ENCODE measurements at places on chromosomes 7 and 10.
A peak's percentile ranks its signal among the peaks of the same experiment; 100 is the strongest.

DNA sequence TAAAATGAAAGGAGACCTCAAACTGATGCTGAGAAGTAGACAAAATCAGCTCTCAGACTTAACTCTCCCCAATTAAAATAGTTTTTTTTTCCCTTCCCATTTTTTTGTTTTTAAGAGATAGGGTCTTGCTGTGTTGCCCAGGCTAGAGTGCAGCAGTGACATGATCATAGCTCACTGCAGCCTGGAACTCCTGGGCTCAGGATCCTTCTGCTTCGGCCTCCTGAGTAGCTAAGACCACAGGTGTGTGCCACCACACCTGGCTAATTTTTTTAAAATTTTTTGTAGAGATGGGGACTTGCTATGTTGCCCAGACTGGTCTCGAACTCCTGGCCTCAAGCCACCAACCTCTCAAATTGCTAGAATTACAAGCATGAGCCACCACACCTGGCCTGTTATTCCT lies 61.1 kb downstream of the NHLRC2 start:
- DNase-seq: no peak

GRCh38 chr7:139768249-139768824 lies 9.5 kb downstream of the HIPK2 start:
- no peak for DNase-seq

DNA sequence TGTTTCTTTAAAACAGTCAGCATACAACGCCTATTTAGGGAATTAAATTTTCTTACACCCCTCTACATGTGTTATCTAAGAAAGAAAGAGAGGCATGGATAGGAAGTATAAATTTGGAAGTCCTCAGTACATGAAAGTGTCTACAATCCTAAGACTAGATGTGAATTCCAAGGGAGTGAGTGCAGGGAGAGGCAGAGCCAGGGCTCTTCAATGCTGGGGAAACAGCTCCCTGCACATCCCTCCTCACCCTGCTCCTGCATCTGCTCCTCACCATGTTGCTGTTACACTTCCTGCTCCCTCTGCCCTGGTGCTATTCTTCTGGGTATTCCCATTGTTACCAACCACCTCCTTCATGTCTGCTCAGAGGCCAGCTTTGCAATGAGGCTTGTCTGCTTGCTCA lies 229.1 kb upstream of the AKR1E2 start:
- no peak for DNase-seq

GRCh38 chr10:50648089-50648934 lies 24.6 kb upstream of the SGMS1 start:
- no peak for DNase-seq

DNA sequence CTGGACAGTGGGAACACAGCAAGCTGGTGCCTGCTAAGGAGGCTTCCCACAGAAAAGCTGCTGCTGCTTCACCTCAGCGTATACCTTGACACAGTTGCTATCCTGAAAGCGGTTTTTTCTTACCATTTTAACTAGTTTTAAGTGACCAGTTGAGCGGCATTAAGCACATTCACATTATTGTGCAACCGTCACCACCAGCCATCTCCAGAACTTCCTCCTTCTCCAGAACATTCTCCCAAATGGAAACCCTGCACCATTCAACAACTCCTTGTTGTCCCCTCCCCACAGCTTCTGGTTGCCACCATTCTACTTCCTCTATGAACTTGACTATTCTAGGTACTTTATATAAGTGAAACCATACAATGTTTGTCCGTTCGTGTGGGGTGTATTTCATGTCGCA lies 169.9 kb downstream of the SNX10 start:
- DNase-seq: no peak

- no peak for DNase-seq
These were observed 732.4 kb downstream of the KCNMA1 start for GRCh38 chr10:76905251-76905650.

DNA sequence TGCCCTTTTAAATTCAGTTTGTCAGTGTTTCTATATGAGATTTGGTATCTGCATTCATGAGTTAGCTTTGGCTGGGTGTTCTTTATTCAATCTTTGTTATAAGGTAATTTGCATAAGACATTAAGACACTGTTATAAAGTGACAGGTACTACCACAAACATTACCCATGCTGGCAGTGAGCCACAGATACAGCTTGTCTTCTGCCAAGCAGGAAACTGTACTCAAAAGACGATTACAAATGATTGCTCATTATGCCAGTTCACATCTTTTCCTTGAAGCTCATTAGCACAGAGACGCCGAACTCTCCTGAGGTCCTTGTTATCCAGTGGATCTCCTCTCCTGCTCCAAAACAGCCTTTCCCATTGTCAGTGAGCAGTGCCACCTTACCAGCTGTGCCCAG lies 30.4 kb downstream of the AMPH start:
- DNase-seq: no peak

- DNase-seq: no peak
These were observed 85.7 kb upstream of the IGFBP3 start for GRCh38 chr7:46006723-46007122.

- DNase-seq: no peak
These were observed 5.5 kb downstream of the LFNG start for GRCh38 chr7:2524808-2525657.

- DNase-seq: peak; percentile 56
These were observed 69.8 kb downstream of the LSMEM1 start for GRCh38 chr7:112550468-112551060.

GRCh38 chr7:106129291-106129690 lies 17.2 kb upstream of the SYPL1 start:
- no peak for DNase-seq

GRCh38 chr7:55733241-55734140 lies 129.1 kb downstream of the SEPTIN14 start:
- no peak for DNase-seq

GRCh38 chr10:68224810-68225209 lies 7.1 kb downstream of the ATOH7 start:
- no peak for DNase-seq

- no peak for DNase-seq
These were observed 138.4 kb upstream of the MDFIC start for GRCh38 chr7:114783508-114783907.

- no peak for DNase-seq
These were observed 7.1 kb downstream of the CPVL start for GRCh38 chr7:29139191-29139590.

DNA sequence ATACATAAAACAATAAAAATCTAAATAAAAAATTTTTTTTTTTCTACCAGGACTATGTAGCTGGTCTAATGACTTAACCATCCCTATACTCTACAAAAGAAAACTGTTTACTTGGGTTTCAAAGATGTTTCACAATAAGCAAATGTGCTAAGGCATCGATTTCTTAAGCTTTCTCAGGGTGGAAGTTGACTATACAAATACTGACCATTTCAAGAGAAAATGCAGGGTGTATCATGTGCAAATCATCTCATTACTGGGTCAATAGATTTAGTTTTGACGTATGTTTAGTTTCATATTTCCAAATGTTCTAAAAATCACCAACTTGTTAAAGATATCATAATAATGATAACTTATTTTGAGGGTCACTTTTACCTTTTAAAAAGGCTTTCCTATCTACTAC lies 7.5 kb downstream of the NRP1 start:
- DNase-seq: no peak

DNA sequence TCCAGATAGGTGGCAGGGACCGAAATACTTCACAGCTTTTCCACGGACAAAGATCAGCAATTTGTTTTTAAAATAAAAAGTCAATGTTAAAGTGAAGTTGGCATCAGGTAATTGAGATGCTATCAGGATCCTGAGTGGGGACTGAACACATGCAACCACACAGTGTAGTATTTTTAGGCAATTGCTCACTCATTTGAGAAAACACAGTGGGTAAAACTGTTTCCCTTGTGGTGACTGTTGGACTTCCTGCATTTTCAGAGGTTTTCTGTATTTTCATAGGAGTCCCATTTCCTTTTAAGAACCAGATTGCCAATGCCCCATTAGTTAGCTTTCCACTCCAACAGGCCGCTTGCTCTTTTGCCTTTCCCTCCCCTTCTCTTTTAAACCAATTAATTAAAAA lies 159.5 kb upstream of the ZNF32 start:
- DNase-seq: no peak

GRCh38 chr7:23539494-23539907 lies 7.7 kb upstream of the TRA2A start:
- DNase-seq: no peak

- DNase-seq: peak; percentile 34
These were observed 105.9 kb upstream of the CAV2 start for GRCh38 chr7:116393654-116394053.

GRCh38 chr10:43939939-43940820 lies 291.5 kb upstream of the ZNF32 start:
- no peak for DNase-seq

DNA sequence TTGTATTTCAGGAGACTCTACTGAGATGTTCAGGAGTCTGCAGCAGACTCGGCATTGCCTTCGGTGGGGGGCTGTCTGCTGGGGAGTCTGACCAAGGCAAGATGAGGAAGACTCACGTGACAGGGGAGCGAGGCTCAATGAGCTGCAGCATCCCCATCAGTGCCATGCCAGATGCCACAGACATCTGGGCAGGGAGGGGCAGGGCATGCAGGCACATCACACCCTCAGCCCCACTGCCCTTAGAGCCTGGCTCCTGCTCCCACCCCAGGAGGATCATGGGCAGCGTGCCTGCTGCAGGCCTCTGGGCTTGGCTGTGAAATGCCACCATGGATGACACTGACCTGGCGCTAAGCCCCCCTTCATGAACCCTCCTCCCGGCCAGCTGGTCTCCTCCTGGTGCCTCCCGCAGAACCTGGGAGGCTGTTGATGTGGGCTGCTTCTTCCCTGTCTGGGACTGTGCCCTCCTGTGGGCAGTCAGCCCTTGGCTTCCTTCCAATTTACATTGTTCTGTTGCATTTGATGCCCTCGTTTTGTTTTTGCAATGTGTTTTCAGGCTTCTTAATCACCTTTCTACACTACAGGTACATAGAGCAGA lies 235.0 kb downstream of the PAXIP1 start:
- no peak for DNase-seq

GRCh38 chr7:147941381-147941780 lies 649.2 kb upstream of the C7orf33 start:
- DNase-seq: no peak

DNA sequence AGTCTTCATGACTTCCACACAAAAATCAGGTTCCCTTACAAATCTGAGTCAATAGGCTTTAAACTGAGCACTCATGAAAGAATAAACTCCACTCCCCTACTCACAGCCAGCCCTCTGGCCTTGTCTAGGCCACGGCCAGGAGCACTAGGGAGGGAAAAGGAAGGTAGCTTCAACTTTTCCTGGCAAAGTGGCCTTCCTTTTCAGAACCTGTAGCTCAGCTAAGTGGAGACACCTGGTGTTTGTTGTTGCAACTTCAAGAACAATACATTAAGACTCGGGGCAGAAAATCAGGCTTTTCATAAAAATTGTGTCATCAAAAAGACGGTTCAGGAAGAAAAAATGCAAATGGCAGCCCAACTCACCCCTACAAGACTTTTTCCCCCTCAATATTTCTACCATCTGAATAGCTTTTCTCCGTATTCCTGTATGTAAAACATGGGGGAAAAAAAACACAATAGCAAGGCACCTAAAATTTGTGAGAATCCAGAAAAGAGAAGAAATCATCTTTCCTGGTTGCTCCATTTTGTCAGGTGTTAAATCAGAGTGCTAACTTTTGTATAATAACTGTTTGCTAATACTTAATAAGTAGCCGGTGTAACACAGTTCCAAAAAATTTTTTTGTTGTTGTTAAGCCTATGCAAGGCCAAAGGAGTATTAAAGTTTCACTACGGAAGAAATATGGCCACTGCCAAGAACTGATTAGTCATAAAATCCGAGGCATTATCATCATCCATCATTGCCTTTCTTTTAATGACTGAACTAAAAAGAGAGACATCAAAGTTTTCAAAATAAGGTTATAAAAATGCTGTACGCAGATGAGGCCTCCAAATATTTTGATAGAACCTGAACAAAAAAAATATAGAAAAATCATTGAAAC lies 66.2 kb upstream of the ARID5B start:
- DNase-seq: peak; percentile 66

GRCh38 chr7:106871793-106872571 lies 6.9 kb downstream of the PIK3CG start:
- DNase-seq: no peak

- DNase-seq: no peak
These were observed 580 bp downstream of the ZNF775 start for GRCh38 chr7:150379441-150380379.

DNA sequence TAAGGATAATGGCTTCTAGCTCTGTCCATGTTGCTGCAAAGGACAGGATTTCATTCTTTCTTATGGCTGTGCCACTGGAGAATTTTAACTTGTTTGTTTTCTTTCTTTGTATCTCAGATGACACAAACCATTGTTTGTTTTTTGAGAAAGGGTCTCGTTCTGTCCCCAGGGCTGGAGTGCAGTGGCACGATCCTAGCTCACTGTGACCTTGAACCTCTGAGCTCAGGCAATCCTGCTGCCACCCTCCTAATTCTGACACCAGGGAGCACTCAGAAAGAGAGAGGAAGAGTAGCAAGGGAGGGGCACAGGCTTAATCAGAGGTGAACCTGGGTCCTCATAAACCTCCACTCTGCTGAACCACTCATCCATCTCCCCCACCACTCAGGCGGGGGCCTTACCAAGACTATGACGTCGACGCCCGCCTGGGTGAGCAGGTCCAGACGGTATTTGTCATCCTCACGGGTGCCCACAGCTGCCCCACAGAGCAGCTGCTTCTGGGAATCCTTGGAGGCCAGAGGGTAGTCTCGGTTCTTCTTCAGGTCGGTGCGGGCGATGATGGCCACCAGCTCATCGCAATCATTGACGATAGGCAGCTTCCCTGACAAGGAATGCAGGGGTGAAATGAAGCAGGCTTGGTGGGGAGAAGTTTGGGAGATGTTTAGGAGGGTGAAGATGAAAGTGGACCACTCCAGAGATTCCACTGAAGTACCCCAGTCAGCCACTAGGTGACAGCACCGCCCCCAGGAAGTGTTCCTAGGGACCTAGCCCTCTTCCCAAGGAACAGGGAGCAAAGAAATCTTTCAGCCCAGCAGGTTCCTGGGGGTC lies 11.6 kb downstream of the IMPDH1 start:
- DNase-seq: peak; percentile 39

DNA sequence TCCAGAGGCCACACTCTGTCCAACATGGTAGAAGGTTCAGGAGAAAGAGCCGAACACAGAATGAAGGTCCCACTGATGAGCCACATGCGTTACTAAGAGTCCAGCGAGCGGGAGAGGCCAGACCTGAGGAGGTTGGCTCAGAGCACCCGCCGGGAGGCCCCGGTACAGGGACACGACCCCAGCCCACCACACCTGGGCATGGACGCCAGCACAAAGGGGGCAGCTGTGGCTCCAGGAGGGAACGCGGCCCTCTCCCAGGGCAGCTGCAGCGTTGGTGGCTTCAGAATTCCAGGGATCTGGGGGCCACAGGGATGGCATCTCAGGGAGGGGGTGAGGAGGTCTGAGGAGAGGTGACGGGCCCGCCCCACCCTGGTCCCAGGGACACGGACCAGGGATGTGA lies 280.0 kb downstream of the MAD1L1 start:
- DNase-seq: no peak

Data from kidney (tissue), 22 donors.